SHP77 (cell line): ENCODE measurements at places on chromosomes 16 and 17.

DNA sequence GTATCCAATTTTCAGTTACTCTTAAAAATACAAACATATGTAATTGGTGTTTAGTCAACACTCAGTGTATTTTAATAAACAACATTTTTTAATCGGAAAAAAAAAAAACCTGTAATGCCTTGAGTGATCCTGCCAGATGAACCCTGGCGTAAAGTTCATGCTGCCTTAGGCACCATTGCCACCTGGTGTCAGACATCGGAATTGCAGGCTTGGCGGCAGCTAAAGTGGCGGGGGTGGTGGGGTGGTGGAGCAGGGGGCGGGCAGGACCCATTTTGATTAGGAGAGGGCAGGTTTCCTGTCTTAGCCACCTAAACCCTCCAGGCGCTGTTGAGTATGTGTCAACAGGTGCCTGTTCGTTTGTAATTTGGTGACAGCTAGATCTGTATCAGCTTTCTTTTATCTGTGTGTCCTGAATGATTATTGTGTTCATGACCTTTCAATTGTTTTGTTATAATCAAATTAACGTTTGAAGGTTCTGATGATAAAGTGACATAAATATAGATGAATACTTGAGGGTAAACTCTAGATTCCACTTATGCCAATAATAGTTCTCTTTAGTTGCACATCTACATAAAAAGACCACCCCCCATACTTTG lies 588.7 kb downstream of the CDH13 start:
- DNase-seq = no peak

DNA sequence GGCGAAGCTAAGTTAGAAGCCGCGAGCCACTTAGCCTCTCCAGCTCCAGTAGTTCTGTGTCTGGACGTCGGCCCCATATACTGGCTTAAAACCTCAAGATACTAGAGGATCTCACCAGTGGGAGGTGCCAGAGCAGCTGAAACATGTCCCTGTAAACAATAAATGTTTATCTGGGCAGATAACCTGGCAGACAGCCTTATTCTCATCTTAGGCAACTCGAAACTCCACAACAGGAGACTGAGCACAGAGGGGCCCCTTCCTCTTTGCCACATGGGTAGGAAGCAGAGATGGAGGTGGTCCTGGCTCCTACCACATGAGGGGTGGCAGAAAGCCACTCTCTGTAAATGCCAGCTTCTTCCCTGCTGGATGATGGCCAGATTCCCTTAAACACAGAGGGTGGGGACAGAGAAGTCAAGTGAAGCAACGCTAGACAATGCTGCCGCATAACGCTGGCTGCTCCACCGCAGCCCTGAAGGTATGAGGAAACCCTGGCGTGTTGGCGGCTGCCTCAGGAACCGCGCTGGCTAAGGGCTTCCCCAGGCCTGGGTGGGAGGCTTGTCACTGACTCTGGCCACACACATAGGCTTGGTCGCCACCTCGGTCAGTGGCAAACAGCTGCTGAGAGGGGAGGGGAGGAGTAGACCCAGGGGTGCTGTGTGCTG lies 67.9 kb downstream of the HIC1 start:
- DNase-seq = peak; percentile 50

DNA sequence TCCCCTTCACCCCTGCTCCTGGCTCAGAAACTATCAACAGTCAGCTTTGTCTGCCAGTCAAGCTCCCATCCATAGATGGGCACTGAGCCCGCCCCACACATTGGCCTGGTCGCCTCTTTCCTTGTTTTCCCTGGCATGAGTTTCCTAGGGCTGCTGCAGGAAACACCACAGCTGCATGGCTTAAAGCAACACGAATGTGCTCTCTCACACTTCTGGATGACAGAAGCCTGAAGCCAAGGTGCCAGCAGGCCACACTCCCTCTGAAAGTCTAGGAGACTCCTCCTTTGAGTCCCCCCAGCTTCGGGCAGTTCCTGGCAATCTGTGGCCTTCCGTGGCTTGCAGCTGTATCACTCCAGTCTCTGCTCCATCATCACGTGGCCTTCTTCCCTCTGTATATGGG lies 69.9 kb downstream of the TBC1D16 start:
- no peak for DNase-seq

- no peak for DNase-seq
Observed at GRCh38 chr16:82583422-82583821, 43.3 kb upstream of the CDH13 start.

DNA sequence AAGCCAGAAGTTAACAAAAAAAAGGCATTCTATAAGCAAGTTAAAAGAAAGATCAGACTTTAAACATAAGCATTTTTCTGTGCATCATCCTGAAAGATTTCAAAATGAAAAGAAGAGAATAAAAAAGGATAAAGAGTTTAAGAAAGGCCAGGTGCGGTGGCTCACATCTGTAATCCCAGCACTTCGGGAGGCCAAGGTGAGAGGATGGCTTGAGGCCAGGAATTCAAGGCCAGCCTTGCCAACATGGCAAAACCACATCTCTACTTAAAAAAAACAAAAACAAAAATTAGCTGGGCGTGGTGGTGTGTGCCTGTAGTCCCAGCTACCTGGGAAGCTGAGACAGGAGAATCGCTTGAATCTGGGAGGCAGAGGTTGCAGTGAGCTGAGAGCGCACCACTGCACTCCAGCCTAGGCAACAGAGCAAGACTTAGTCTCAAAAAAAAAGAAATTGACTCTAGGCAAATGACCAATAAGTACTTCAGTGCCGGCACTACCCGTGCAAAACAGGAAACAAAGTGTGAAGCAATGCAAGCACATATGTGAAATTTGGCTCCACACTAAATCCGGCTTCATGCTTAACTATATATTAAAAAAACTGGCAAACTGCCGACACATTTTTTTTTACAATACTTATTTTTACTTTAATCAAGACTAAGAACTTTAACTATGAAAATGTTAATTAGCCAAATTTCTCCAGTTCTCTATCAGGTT lies 83.2 kb upstream of the C17orf78 start:
- no peak for DNase-seq

- DNase-seq = no peak
Observed at GRCh38 chr17:76715496-76715830, 4.7 kb upstream of the MXRA7 start.

- DNase-seq = no peak
Observed at GRCh38 chr17:28346199-28346580, 10.6 kb downstream of the TNFAIP1 start.

DNA sequence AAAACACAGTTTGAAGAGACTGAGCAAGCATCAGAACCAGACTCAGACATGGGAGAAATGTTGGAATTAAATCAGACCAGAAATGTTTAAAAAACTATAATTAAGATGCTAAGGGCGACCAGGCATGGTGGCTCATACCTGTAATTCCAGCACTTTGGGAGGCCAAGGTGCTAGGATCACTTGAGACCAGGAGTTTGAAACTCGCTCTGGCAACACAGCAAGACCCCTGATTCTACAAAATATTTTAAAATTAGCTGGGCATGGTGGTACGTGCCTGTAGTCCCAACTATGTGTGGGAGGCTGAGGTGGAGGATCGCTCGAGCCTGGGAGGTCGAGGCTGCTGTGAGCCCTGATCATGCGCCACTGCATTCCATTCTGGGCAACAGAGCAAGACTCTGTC lies 160.3 kb downstream of the COPRS start:
- no peak for DNase-seq

DNA sequence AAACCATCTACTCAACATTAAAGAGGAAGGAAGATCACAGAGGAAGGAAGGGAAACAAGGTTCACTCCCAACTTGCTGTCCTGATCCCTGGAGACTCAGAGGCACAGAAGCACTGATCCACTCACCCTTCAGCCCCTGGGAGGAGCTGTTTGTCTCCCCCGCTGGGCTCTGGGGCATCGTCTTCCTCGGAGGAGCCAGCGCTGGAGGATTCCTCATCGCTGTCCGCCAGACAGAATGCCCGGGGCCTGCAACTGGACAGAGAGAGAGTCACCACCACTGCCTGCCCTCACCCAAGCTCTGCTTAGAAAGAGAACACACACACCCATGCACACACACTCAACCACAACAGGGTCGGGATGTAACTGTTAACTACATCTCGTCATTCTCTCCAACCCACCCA lies 24.8 kb upstream of the ERN1 start:
- DNase-seq = no peak

GRCh38 chr16:2929693-2930092 lies 18.0 kb downstream of the FLYWCH1 start:
- no peak for DNase-seq

DNA sequence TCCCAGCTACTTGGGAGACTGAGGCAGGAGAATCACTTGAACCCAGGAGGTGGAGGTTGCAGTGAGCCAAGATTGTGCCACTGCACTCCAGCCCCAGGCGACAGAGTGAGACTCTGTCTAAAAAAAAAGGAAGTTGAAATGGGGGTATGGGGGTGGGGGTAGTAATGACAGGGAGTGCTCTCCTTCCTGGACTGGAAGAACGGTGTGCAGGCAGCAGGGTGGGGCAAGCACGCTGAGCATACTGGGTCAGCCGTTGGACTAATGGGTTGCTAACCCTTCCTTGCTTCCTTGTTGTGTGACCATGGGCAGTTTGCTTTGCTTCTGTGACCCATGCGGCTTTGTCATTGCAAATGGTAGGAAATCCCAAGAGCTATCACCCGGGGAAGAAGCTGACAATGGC lies 16.5 kb downstream of the KATNIP start:
- no peak for DNase-seq
